ENCODE measurements at places on chromosomes 3 and 15.

DNA sequence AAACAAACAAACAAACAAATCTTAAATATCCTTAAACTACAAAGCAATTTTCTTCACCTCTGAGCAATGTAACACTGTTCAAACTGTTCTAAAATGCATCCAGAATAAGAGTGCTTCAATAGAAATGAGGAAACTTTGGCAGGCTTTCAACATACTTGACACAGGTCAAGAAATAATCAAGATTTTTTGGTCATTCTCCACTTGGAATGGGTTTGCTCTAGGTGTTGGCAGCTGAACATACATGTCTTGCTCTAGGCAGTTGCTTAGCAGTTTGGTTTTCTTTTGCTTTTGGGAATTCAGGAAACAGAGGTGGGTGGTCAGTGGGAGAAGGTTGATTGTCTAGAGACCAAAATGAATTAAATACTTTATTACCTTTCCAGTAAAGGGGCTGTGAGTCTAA is 1.4 kb upstream of the LRRC3B start:
- DNase-seq: no peak

DNA sequence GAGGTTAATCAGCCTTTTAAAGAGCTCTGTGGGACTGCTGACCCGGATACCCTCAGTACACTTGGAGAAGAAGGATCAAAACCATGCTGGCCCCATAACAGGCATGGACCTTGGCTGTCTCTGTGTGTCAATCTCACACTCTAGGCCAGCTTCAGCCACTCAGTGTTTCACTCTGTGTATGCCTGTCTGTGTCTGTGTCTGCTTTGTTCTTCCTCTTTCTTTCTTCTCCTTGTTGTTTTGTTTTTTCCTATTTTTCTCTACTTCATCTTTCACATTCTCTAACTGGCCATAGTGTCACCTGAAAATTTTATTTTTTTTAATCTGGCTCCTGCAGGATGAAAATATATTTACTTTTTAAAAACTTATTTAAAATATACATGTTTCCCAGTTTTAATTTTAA is 51.1 kb downstream of the SERP1 start:
- DNase-seq: no peak

DNA sequence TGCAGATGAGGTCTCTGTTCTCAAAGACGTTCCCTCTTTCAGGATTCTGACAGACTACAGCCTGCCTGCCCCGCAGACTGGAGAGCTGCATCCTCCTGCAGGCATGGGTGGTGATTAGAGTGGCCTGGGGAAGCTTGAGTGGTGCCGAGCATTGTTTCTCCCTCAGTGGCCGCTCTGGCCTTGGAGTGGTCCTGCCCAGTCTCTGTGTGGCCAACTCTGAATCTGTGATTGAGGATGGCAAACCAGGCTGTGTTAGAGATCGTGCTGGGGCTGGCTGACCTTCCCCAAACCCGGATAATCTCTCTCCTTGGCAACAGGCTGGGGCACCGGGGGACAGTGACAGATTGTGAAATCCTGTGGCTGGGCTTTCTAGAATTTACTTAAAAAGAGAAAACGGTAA is 11.0 kb upstream of the ADCY5 start:
- no peak for DNase-seq

GRCh38 chr15:33293713-33294334 is 16.9 kb upstream of the RYR3 start:
- DNase-seq: no peak

GRCh38 chr15:57307527-57308169 is 68.7 kb upstream of the CGNL1 start:
- DNase-seq: no peak

GRCh38 chr3:152123457-152123856 is 145.3 kb upstream of the MBNL1 start:
- DNase-seq: no peak

GRCh38 chr15:81284256-81285031 is 39.5 kb downstream of the STARD5 start:
- no peak for DNase-seq

DNA sequence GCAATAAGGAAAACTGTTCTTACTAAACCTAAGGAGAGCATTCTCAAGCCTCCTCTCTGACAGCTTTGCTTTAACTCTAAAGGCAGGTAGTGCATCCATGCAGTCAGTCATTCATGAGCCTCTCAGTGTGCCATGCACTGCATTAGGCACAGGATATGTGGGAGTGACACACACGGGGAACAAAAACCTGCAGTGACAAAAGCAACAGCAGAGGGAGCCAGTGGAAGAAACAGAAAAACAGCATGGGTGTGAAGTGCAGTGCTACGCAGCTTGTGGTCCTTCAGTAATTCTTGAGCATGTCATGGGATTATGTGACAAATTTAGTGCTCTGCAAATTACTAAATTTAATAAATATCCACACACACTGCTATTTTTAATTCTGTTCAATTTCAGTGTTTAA is 230.7 kb downstream of the BBX start:
- DNase-seq: no peak

- no peak for DNase-seq
These were observed 41.9 kb downstream of the SCAP start for GRCh38 chr3:47433796-47434195.

DNA sequence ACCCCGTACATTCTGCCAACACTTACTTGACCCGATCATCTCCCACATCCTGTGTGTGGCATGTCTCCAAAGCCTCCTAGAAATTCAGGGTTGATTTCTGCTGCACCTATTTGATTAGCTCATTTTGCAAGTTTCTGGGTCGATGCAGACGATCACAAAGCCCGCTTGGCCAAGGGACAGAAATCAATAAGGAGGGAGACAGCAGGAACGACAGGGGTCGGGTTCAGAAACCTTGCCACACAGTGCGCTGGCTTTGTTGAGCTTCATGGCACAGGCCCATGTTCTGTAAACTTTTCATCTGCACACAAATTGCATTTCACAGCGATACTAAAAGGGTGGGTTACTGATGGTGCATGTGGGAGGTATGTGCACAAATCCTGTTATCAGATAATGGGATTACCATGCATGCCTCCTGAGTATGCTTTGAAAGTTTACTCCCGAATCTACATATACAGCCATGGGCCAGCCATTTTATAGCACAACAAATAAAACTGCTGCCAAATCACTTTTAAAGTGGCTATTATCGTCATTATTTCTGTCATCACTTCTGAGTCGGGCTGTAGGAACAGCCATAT is 95.9 kb upstream of the ATP11B start:
- DNase-seq: no peak

DNA sequence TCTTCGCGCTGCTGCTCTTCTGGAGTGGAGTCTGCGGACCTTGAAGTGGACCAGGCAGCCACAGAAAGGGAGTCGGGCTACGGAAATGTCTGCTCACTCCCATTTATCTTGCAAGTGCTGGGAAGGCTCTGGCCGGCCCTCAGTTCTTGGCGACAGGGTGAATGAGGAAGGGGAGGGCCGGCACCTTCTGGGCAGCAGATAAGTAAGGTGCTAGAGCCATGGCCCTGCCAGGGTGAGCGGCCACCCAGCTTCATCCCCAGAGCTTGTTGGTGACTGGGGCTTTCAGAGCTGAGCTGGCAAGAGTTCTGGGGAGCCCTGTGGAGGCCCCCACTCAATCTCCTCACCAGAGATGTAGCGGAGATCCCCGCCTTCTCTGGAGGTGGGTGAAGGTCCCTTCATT is 103.5 kb downstream of the ASB7 start:
- DNase-seq: no peak

GRCh38 chr3:151859233-151859673 is 14.2 kb upstream of the SUCNR1 start:
- DNase-seq: no peak

- no peak for DNase-seq
These were observed 197.6 kb upstream of the CFAP20DC start for GRCh38 chr3:59247402-59247841.

DNA sequence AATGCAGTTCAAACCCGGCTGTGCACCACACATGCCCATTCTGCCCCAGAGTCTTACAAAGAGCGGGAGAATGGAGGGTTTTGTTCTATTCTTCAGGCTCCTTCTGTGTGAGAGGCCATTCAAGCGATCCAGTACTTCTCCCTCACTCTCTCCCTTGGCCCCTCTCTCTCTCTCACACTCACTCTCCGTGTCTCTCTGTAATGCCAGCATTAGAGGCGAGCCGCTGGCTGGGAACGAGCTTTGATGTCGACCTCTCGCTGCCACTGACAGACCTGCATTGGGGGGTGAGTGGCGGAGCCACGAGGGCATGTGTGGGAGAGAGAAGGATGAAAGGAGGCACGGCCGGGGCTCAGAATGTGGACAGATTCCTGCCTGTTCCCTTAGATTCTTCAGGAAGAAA is 231.7 kb upstream of the ARRDC4 start:
- no peak for DNase-seq

DNA sequence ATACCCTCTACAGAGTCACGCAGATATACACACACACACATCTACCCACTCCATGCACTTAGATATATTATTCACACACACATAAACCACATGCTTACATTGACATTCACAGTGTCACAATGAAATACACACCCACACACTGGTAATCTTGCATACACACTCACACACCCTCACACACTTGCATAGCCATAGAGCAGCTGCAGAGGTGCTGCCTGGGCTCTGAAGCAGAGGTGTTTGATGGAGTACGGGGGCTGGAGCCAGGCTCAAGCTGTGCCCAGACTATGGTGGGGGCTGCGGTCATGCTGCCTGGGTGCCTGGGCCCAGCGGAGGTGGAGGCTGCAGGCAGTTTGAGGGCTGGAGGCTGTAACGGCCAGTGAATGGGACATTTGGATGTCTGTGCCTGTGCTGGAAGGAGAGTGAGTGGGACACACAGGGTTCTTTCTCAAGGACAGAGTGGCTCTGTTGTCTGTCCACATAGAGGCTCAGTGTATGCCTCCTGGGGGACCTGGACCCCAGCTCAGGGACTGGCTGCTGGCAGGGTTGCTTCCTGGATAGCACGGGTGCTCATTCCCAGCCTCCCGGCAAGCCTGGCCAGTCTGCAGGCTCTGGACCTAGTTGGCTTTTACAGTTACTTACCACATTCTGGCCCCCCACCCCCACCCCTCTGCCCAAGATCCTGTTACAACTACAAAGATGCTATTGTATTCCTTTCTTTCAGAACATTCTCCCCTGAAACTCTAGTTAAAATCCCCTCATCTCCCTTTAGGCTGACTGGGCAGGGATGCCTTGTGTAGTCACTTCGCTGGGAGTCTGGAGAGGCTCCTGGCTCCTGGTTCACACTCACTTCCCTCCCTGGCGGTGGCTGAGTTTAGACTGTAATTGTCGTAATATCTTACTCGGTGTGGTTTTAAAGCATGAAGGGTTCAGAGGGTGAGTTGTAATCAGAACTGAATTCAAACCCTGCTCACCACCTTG is 12.5 kb downstream of the GASK1A start:
- DNase-seq: no peak

DNA sequence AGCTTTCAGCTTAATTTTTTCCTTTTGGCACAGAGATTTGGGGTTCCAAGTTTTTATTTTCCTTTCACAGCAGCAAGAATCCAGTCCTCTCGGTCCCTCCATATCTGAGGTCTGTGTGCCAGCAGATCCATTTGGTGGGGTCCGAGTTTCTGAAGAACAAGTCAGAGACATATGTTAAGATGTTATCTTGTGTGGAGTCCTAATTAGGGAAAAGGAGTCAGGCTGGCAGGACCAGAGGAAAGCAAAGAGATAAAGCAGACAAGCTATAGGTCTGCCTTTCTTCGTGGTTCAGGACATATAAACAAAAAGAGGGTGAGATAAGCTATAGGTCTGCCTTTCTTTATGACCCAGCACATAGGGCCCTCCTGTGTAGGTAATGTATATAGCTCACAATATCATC is 54.9 kb downstream of the TMED3 start:
- DNase-seq: no peak

- DNase-seq: no peak
These were observed 77.5 kb downstream of the ATP10A start for GRCh38 chr15:25785641-25786025.

- DNase-seq: no peak
These were observed 10.2 kb upstream of the SLC6A6 start for GRCh38 chr3:14392231-14392630.

DNA sequence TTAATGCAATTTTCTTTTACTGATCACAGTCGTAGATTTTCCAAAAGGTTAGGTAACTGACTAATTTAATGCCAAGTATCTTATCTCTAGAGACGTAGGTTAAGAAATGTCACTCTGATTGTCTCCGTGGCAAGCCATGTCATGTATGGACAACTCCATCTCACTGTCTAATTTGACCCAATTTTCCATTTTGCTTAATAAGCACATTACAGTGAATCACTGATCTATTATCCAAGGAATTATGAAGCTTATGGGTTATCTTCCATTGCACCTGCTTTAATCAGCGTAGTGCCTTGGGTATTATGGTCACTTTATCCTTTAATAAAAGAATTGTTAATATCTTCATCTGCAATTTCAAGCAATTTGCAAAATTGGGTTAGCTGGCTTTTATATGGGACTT is 557.4 kb upstream of the ROBO2 start:
- DNase-seq: no peak
